ENCODE measurements at places on chromosomes 1 and 21. TPM values are rescaled to one million over a fixed set of nuclear protein-coding genes. Genes with fewer than 3 reads are reported as not detected.

The ST6GALNAC3 gene
- 3.4 TPM for total RNA-seq

- no peaks in the 10 kb centered on the region for H3K27me3 ChIP-seq
- no peak overlapping the region for H3K27ac ChIP-seq
- H3K4me3 ChIP-seq = no peak overlapping the region
- DNase-seq = no peak
Observed at GRCh38 chr21:42299324-42300044, 15.7 kb downstream of the TFF3 start.

GRCh38 chr1:12473596-12474362, 144.2 kb downstream of the DHRS3 start:
- H3K4me1 ChIP-seq = peaks cover 8% of the 10 kb centered on the region
- H3K36me3 ChIP-seq = no peaks in the 10 kb centered on the region
- no peaks in the 10 kb centered on the region for H3K27me3 ChIP-seq

DNA sequence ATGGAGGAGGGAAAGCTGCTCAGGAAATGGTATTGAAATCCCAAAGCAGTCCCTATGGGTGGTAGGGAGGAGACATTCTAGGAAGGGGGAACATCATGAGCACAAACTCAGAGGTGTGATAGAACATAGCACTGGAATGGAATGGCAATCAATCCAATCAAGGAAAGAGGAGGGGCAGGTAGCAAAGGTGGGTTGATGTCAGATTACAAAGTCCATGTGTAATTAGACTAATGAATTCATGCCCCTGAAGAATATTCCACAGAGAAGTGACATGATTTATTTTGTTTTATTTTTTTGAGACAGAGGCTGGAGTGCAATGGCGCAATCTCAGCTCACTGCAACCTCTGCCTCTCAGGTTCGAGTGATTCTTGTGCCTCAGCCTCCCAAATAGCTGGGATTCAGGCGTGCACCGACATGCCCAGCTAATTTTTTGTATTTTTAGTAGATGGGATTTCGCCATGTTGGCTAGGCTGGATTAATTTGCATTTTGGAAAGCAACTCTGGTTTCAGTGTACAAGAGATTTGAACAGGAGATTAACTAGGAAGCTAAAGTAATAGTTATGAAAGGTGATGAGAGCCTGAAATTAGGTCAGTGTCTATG, 36.1 kb downstream of the DEGS1 start:
- peak; percentile 49 for DNase-seq
- no peak overlapping the region for H3K4me3 ChIP-seq
- H3K4me1 ChIP-seq = no peaks in the 10 kb centered on the region
- H3K36me3 ChIP-seq = no peaks in the 10 kb centered on the region

- H3K36me3 ChIP-seq = no peaks in the 10 kb centered on the region
- no peak for DNase-seq
Observed at GRCh38 chr1:53600001-53600400, 139.0 kb downstream of the GLIS1 start.

The CRP gene
- total RNA-seq = not detected

DNA sequence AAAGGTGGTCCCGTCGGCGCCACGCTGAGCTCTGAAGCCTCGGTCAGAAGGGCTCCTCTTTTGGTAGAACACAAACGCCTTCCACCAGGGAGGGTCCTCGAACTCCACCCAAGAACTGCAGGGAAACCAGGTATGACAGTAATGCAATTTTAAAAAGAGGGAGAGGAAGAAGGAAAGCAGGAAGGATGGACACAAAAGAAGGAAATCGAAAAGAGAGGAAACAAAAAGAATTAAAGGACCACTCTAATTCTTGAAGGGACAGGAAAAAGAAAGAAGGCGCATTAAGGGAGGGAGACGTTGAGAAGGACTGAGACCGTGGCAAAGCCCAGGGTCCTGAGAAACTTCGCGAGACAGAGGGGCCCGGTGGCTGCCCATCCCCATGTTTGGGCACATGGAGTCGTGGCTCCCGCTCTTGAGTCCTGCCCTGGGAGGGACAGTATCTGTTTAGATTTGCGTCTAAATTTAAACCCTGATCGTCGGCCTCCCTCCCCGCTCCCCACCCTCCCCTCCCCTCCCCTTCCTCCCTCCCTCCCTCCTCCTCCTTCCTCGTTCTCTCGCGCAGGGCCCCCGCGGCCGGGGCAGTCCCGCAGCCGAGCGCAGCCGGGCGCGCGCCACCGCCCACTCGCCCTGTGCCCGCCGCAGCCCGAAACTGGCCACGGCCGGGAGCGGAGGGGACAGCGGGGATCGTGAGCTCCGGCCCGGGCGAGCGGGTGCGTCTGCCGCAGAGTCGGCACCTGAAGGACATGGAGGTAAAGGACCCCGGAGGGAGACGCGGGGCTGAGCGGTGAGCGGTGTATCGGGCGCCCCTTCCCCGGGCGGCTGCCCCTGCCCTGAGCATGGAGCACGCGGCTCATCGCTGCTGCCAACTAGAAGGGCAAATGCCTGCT, at the start of gene RCSD1:
RCSD1 (plus strand) TSS at position 552 of the 887 bp plus-strand sequence; CDS start at position 744, 192 bp downstream.
- DNase-seq = peak; percentile 76
- H3K36me3 ChIP-seq = no peaks in the 10 kb centered on the region
- H3K27me3 ChIP-seq = no peaks in the 10 kb centered on the region
- peak within 1 kb of the TSS; percentile 99 for H3K27ac ChIP-seq
- H3K4me1 ChIP-seq = peaks cover 32% of the 10 kb centered on the region
- H3K4me3 ChIP-seq = peak within 1 kb of the TSS; percentile 93

All from Peyer's patch (tissue), 4 donors.